Activated CD8-positive, alpha-beta memory T cell treated with anti-CD3 and anti-CD28 coated beads for 1 hour (primary cell): ENCODE measurements at places on chromosomes 13 and 19.

- no peak for DNase-seq
These were observed 499.5 kb upstream of the SLITRK6 start for GRCh38 chr13:86298725-86299124.

DNA sequence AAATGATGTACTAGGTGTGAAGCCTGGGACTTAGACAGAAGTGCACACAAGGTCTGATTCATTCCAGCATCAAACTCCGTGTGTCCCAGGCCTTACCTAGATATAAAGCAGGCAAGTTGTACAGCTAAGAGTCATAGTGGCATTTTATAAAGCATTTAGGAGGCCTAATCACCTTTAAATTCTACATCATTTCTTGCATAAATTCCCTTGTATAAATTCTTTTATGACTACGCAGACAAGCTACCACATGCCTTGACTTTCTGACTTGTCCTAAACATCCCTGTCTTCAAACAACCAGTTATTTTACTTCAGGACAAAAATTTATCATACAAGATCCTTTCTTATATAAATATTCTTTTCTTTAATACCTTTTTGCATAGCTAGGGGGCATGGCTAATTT lies 22.5 kb downstream of the TMEM255B start:
- DNase-seq: no peak

DNA sequence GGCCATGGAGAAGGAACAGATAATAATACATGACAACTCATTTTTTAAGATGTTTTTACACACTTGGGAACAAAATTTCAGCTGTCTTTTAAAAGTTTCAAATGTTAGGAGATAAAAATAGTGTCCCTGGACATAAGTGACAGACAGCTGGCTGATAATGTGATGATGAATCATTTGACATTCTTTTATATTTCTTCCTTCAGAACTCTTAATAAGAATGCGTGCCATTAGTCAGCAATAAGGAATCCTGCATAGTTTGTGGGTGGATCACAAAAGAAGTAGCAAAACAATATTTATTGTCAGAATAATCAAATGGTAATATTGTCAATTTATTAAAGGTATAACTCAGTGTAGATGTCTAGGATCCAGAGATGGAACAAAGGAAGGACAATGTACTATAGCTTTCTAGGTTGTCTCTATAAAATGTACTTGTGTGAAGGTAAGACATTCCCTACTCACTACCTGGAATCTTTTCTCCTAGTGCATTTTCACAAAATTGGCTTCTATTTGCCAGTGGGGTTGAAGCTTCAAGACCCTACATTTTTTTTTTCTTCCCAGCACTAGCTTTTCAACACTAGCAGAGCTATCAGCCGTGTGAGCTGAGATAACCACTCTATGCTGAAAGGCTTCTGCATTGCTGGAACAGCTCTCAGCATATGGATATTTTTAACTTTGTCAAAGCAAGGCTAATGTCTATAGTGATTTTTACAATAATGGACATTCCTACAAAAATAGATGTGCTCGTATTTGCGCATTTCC lies 175.6 kb upstream of the SLITRK6 start:
- DNase-seq: no peak

DNA sequence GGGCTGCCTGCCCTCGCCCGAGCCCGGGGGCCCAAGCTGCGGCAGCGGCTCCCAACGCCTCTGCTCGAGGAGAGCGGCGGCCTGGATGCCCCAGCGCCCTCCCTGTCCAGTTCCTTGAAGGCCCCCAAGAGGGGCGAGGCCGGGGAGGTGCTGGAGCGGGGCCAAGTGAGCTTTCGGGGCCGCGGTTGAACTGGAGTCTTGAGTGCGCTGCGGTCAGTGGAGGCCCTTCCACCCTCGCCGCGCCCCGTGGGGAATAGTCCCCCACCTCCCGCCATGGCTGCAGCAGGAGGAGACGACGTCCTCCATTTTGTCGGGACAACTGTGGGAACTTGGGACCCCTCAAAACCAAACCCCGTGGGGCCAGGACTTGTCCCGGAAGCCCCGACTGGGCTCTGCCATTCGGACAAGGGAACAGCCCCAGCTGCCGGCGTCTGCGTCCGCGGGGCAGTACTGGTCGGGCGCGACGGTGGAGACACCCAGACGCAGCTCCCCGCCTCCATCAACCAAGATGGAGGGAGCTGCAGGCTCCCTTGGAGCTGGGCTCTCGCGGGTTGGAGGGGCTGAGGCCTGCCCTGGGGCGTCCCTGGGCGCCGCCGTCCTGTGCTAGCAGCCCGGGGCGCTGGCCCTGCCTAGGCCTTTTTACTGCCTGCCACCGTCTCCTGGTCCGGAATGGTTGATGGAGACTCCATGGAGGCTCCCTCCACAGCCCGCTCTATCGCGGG lies 736 bp upstream of the ZMYM5 start:
- DNase-seq: peak; percentile 43

DNA sequence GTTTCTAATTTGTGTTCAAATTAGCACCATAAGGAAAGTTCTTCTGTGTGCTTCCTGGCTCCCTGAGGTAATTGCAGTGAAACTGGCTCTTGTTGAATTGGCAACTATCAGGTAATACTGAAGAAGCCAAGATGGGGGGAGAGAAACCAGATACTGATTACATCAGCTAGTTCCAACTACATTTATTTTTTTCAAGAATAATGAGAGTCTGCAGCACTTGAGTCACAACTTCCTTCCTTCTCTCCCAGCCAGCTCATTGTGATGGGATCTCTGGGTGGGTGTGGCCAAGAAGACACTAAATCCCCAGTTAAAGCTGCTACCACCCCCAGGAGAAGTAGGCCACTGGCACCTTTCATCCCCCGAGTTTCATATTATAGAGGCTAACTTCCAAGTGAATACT lies 100.7 kb upstream of the RXFP2 start:
- no peak for DNase-seq

DNA sequence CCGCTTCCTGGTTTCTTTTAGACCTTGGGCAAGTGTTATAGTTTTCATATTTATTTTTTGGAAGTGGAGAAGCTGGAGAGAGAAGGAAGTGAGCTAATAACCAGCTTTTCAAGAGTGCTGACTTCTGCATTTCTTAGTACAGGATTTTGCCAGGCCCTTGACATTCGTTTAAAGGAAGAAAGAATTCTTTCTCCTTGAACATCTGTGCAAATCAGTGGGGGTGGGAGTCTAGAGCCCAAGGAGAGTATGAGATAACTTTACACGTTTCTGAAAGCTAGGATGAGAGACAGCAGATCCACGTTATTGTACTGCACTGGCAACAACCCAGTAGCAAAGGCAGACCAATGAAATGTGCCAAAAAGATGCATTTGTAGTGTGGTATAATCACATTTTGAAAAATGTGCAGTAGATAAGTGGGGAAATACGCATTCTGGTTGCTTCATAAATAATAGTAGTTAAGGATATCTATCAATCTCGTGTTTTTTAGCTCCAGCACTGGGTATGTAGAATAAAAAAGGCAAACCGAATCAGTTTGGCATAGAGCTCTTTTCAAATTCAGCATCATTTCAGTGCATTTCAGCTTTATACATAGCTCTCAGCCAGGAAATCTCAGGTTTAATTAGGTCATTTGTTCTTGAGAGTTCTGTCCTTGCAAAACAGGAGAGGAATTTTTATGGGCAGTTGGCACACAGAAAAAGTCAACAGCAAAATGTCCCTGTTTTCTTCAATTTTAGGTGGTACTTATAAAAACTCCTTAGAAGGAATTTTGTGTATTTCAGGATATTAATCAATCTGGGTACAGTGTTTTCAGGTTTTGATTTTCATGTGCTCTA lies 4.3 kb downstream of the RNF113B start:
- DNase-seq: no peak

DNA sequence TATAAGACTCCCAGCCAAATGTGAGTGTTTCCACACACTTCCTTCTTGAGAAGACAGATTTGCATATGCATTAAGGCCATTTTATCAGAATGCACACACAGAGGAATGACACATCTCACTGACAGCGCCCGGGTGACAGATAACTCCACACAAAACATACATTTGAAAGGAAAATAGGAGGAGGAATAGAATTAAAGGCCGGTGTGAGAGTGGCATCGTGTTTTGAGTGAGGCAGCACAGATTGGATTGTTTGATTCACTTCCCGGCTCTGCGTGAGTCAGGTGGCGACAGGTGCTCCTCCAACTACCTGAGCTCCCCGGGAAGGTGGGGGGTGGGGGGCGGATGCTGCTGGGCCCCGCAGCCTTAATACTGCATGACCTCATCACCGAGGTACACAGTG lies 429.0 kb downstream of the TSHZ3 start:
- DNase-seq: no peak

- DNase-seq: peak; percentile 98
These were observed at the start of gene DYRK1B for GRCh38 chr19:39833464-39834286. TSS of gene DYRK1B (minus strand) at chr19:39834162. CDS start at chr19:39831867, 2,295 bp downstream.

DNA sequence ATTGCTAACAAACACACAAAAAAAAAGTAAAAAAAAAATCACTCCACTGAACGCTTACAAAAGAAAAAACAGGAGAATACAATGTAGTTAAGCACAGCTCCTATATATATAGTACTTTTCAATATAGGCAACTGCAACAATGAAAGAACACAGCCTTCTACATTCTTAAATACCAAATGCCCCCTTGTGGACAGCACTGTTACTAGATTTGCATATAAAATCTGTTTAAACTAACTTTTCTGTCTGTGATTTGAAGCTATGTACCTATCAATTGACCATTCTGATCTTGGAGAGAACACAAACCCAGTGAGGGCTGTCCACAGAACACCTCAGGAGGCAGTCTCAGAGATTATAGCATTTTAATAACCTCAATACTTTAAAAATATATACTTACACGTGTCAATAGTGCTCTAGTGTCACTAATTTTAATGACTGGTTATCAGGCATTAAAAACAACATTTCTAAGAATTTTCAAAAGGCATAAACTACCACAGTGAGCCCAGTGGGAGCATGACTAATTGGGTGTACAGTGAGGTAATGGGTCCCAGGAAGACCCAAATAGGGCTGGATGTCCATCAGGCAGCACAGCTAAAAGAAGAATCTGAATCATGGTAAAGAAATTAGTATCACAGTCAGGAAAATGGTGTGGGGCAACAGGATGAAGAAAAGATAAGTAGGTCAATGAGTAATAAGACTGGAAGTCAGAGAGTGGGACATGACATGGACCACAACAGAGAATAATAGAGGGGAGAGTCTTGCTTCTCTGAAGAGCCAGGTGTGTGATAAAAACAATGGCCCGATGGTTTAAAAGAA lies 22.2 kb downstream of the CCDC169 start:
- no peak for DNase-seq

DNA sequence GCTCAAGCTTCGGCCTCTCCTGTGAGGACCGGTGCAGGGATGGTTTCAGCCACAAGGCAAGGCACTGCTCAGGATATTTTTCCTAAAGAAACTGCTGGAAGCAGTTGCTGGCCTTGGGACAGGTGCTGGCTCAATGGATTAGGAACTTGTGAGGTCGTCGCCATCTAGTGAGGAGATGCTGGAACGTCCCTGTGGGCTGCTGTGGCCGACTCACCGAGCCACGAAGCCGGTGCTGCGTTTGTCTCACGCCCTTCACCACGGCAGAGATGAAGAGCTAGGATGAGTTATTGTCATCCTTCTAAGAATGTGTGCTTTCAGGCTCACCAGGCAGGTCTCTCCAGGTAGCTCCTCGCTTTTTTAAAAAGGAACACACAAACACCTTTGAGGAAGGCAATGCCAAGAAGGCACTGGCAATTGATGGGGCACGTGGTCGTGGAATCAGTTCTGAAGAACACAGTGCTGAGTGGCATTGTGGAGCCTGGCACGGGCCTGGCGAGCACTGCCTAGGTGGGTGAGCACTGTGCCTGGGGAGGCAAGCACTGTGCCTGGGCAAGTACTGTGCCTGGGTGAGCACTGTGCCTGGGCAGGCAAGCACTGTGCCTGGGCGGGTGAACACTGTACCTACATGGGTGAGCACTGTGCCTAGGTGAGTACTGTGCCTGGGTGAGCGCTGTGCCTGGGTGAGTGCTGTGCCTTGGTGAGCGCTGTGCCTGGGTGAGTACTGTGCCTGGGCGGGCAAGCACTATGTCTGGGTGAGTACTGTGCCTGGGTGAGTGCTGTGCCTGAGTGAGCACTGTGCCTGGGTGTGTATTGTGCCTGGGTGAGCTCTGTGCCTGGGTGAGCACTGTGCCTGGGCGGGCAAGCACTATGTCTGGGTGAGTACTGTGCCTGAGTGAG lies 140.4 kb downstream of the TEX29 start:
- no peak for DNase-seq

GRCh38 chr13:23506071-23506806 lies 64.0 kb upstream of the TNFRSF19 start:
- no peak for DNase-seq
